Activated naive CD8-positive, alpha-beta T cell treated with anti-CD3 and anti-CD28 coated beads, Interleukin-2, amount 50 U/mL, for 16 hours (primary cell): ENCODE measurements at places on chromosomes 7 and 10.

DNA sequence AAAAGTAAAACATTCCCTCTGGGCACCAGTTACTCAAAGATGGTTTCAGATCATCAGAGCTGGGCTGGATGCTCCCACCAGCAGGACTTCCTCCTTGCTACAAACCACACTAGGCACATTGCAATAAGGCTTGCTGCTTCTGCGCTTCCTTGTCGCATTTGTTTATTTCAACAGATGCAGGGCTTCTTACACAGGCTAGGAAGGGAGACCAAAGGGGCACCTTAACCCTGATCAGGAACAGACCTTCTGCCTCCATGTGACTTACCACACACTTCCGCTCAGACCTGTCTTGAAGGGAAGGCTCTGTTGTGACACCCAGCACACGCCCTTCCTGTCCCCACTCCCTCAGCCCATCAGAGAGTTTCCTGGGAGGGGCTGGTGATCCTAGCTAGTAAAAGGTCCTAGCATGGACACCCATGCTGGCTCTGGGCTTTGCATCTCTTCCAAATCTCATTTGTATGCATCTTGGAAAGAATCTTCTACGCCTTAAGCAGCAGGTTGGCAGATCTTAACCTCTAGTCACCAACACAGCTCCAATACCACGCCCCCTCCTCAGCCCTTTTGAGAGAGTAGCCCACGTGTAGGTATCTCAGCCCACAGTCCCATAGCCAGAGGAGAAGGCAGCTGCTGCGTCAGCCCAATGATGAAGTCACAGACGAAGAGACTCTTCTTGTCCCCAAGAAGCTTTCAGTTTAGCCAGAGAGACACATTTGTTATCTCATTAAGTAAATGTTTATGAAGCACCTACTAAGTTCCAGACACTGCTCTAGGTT, 47.1 kb upstream of the SVIL start:
- DNase-seq: no peak

DNA sequence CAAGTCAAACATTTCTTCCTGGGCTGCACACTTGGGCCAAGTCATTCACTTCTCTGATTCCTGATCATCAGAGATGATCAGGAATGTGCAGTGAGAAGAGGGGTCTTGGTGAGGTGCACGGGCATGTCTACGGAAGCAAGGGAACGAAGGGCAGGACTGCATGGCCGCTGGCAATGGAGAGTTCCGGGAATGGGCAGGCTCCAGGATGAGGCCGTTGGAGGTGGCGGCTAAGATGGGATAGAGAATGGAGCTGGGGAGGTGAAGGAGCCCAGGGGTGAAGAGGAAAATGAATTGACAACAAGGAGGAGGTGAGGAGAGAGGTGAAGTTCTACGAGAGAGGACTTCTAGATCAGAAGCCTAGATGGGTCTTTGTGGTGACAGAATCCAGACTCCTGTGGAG, 260.0 kb downstream of the GRID1 start:
- no peak for DNase-seq

DNA sequence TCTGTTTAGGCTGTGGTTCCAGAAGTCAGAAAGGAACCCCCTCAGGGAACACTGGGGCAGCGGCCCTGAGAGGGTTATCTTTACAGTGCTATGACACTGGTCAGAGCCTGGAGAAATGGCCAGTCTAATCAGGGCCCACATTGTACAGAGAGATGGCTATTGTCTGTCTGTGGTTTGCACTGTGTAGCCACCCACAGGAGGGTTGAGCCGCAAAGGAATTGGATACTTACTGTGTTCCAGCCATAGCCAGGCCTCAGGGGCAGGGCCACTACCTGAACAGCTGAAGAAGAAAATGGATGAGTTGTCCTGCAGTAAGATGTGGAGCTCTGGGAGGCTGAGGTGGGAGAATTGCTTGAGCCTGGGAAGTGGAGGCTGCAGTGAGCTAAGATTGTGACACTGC, 47.5 kb upstream of the PODXL start:
- no peak for DNase-seq

GRCh38 chr10:78255796-78256638, 222.4 kb downstream of the RPS24 start:
- no peak for DNase-seq

DNA sequence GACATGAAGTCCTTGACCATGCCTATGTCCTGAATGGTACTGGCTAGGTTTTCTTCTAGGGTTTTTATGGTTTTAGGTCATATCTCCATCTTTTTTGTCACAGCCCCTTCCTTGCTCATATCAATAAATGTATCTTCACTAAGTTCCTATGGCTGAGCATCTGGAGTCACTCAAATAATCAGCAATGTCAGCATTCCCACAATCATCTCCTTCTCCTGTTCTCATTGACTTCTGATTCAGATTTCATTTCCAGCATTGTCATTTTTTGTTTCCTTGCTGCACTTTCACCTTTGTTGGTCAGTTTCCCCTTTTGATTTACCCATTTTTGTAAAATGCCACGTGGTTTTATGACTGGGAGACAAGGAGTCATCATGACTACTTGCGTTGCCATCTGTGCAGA, 181.2 kb downstream of the BICC1 start:
- no peak for DNase-seq

DNA sequence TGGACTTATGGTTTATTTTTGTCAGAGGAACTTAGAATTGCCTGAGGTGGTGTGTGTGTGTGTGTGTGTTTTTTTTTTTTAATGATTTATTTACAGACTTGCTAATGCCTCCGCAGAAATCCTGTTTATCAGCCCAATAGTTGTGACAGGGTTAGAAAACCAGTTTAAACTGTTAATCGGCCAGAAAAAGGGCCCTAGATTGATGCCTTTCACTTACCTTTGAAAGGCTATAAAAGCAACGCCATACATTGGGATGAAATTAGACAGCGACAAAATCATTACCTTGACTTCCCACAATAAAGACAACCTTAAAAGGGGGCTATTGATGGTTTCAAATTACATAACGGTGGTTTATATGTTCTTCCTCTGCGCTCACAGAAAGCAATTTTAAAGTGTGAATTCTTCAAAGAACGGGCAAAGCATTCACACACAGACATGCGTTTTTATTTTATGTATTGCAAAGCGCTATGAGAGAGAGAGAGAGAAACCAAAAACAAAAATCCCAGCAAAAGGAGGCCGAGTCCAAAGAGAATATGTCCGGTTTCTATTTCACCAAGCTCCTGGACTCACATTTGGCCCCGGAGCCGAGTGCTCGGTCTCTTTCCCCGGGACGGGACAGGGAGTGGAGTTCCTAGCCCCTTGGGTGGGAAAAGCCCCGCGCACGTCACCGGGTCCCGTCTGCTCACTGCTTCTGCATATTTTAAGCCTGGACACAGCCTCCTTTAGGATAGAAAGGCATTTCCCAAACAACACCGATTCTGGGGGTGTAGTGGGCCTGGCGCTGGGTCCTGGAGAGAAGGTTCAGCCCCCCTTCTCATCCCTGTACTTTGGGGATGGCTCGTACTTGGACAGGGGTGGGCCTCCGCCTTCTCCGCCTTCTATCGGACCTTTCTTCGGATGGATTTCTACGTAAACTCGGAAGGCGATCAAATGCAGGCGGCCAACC, 26.8 kb upstream of the VAX1 start:
- no peak for DNase-seq

DNA sequence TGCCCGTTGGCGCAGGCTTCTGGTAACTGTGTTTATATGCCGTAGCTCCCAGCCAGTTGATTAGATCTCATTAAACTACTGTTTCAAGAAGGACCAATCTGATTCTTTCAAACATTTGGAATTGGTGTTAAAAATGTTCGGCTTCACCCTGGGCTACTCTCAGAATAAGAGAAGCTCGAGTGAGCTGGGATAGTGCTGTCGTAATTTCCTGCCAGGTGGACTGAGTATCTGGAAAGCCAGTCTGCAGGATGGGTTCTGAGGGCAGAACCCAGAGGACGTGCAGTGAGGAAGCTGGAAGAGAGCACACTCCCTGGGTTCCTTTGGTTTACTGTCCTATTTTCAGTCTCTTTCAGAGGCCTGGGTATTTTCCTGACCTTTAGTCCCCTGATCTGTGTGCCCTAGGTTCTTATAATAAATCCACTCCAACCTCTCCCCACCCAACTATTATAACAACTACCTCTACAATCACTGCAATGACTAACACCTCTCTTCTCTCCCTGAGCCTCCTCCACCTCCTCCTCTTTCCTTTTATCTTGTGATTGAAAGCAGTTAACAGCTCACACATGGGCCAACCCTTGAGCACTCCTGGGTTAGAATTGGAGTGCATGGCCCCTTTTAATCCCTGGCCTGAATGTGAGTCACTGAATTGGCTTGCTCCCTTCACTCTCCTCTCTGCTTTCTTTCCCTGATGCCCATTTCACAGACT, 63.0 kb downstream of the AOAH start:
- DNase-seq: no peak

DNA sequence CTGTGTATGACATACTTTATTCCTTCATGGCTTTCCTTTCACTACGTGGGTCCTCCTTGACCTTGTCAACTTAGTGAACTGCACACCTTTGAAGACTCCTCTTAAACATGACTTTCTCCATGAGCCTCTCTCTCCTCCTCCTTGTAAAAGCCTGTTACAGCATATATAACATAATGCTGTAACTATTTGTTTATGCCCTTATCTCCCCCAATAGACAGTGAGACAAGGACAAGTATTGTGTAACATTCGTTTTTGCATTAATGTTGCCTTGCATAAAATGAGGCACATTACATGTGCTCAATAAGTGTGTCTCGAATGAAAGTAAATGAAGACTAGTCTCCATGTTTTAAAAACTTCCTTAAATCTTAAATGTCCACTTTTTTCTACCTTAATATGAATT, 4.3 kb upstream of the LAMB1 start:
- no peak for DNase-seq

DNA sequence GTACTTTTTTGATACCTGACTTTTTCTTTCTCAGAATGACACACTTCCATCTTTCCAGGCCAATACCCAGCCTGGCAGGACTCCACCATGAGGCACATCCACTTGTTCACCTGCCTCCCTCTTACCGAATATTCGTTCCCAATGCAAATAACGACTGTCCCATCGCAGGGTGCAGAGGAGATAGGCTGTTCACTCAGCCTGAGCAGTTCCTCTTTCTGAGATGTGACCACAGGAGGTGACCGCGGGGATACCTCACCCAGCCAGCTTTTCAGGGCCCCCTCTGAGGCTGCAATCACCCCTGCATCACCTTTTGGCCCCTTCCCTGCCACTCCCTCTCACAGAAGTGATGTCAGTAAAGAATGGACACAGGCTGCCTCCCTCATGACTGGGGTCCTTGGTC, 28.3 kb downstream of the PTPRN2 start:
- no peak for DNase-seq

DNA sequence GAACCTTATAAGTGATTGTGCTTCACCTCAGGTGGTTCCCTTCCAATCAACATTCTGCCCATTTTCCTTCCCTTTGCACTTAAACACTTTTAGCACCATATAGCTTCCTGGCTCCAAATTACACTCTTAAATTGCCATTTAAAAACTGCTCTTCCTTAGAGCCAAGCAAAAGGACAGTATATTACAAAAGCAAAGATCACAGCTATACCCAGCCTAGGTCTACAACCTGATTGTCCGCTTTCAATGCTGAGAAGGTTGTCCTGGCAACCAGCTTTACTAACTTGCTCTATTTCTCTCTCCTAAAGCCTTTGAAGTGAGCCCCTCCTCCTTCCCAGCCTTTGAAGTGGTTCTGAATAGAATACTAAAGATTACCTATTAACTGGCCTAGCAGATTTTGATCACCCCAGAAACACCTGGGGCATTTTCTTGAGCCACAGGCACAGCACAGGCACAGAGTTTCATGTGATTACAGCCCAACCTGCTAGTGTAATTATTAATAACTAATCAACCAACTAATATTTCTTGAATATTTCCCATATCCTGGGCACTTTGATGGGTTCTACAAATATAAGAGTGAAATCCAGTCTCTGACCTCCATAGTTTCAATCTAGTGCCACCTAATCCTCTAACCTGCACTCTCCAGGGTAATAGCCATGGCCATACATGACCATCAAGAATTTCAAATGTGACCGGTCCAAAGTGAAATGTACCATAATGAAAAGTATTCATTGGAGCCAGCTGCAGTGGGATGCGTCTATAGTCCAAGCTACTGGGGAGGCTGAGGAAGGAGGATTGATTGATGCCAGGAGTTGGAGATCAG, 63.6 kb upstream of the TRIM24 start:
- no peak for DNase-seq

DNA sequence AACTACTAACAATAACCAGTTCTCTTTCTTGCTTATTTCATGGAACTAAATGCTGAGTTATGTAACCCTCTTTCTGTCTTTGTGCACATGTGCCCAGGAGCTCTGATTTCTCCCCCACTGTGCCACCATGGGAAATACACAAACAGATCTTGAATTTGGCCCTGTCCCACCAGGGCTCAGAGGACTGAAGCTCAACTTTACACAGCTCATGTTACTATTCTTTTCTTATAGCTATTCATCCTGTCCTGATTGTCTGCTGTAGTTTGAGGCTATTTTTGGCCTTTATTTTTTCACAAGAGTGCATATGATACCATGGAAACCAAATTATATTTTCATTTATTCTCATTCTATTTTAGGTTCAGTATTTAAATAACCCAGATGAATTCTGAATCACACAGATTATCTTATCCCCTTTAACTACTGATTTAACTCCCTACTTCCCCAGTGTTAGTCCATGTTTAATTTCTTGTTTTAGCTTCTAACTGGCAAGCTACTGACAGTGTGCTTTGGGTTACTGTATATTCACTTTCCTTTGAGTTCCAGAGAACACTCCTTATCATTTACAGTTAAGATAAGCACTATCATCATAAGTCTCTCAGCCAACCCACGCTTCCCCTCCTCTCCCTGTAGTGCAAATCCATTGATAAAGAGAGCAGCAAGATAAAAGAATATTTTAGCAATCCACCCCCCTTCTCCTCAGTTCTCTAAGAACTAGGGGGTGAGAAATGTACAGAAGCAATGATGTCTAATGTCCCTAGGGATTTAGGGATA, 71.8 kb upstream of the GSDME start:
- DNase-seq: no peak

DNA sequence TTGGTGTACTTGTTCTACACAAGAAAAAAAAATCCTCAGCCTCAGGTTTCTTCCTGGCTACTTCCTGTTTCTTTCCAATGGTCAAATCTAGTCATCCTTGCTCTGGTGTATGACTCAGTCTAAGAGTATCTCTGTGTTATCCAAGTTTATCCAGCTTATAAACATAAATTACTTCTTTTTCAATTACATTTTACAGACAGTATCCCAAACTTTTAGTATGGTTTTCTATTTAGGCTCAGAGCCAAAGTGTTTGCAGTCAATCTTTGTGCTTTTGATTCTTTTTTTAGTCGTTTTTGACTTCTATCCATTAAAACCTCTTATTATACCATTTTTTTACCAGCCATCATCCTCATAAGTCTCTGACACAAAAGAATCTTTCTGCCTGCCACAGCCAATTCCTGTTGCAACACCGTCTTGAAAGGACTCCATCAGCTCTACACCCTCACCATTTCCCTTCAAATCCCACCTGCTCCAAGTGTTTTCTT, 294.6 kb downstream of the PTEN start:
- DNase-seq: no peak

DNA sequence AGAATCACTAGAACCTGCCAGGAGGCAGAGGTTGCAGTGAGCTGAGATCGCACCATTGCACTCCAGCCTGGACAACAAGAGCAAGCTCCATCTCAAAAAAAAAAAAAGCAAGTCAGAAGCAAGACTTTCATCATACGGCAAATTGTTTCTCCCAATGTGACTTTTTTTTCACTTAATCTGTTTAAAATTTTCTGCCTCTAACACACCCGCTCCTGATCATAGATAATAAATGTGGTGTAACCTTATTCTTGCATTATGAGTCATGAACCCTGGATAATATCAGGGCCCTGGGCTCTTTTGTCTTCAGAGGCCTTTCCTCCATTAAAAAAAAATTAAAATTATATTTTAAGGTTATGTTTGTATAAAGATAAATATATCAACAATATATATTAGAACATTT, 111.4 kb upstream of the JCAD start:
- no peak for DNase-seq

GRCh38 chr7:50121286-50121685, 28.2 kb upstream of the ZPBP start:
- DNase-seq: no peak
